ENCODE measurements at places on chromosomes 12 and 14.

GRCh38 chr12:47991106-47992061 lies 12.9 kb downstream of the COL2A1 start:
- peak; percentile 56 for DNase-seq

- no peak for DNase-seq
Observed at GRCh38 chr12:1922075-1922709, 3.7 kb upstream of the CACNA2D4 start.

GRCh38 chr14:73452341-73453186 lies 5.8 kb downstream of the NUMB start:
- no peak for DNase-seq

DNA sequence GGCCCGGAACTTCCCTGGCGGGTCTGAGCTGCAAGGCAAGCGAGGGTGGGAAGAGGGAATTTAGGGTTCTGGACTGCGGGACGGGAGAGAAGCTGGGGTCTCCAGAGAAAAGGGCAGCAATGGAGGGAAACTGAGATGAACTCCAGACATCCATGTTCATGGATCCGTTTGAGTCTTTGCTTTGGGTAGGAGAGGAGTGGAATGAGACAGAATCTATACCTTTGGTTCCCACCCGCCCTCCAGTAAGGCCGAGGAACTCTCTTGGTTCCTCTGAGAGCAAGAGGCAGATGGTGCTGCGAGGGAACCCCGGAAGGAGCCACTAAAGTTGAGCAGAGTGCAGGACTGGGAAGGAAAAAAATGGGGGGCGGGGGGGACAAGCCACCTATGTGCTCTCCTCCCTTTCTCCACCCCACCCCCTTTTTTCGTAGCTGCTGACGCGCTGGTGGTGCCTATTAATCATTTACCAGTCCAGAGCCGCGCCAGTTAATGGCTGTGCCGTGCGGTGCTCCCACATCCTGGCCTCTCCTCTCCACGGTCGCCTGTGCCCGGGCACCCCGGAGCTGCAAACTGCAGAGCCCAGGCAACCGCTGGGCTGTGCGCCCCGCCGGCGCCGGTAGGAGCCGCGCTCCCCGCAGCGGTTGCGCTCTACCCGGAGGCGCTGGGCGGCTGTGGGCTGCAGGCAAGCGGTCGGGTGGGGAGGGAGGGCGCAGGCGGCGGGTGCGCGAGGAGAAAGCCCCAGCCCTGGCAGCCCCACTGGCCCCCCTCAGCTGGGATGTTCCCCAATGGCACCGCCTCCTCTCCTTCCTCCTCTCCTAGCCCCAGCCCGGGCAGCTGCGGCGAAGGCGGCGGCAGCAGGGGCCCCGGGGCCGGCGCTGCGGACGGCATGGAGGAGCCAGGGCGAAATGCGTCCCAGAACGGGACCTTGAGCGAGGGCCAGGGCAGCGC lies 1.2 kb downstream of the SSTR1 start:
- DNase-seq, result peak; percentile 34

- DNase-seq, result no peak
Observed at GRCh38 chr12:130026608-130027176, 122.9 kb upstream of the TMEM132D start.

GRCh38 chr14:73795974-73796373 lies 55.7 kb upstream of the PTGR2 start:
- no peak for DNase-seq

GRCh38 chr12:62930546-62931425 lies 4.2 kb downstream of the PPM1H start:
- DNase-seq, result no peak

GRCh38 chr12:33605757-33606156 lies 166.1 kb upstream of the SYT10 start:
- no peak for DNase-seq

DNA sequence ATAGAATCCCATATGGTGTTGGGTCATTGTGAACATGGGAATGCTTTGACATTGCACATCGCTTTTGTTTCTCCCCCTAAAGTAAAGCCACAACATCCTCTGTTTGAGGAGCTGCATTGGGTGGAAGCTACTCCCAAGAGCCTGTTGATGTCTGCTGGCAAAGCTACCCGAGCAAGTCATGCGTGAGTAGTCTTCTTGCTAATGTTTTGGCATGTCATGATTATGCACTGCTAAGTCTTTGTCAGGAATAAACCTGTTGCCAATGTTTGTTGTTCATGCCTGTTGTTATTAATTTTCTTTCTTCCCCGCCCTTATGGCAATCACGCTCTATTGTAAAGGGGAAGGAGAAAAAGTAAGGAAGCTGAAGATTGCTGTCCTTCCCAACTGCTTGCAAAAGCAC lies 97.3 kb downstream of the EXOC5 start:
- DNase-seq, result no peak

DNA sequence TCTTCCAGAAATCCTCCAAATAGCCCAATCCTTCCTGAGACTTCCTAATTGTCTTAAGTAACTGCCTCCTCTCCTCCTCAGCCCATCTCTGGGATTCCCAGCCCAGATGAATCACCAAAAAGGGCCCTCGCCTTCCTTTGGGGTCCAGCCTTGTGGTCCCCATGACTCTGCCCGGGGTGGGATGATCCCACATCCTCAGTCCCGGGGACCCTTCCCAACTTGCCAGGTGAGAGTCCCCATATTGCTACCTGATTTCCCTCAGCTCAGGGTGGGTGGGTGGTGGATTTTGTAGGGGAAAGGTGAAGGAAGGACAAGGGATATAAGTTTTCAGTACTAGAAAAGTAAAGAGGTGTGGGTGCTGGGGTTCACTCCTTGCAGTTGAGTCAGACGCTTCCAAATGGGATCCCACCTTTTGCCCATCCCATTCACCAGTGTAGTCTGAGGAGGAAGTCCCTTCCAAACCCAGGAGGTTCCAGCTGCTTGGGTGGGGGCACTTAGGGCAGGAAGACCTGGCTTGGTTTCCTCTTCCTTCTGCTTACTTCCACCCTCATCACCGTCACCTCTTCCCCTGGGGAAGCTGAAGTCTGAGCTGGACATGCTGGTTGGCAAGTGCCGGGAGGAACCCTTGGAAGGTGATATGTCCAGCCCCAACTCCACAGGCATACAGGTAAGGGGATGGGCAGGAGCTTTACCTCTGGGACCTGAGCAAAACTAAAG lies 5.6 kb downstream of the GLI1 start:
- DNase-seq, result no peak

DNA sequence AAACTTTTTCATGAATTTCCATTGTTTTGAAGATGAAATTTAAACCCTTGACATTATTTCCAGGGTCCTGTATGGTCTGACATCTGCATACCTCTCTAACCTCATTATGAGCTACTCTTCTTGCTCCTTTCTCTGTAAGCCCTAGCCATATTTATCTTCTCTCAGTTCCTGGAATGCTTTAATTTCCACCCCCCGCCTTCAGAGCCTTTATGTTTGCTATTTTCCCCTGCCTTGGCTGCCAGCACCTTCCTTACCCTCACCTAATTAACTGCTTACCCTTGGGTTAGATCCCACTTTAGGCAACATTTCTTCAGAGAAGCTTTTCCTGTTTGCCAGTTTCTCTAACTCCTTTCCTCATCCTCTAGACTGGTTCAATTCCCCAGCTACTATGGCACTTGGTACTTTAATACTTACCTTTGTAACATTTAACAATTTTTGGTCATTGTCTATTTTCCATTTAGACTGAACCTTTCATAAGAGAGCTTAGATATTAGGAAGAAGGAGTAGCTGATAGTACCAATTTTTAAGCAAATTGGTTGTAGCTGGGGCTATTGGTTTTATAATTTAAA lies 6.0 kb downstream of the STYX start:
- DNase-seq, result no peak

- no peak for DNase-seq
Observed at GRCh38 chr12:40202095-40203059, 22.4 kb upstream of the LRRK2 start.

DNA sequence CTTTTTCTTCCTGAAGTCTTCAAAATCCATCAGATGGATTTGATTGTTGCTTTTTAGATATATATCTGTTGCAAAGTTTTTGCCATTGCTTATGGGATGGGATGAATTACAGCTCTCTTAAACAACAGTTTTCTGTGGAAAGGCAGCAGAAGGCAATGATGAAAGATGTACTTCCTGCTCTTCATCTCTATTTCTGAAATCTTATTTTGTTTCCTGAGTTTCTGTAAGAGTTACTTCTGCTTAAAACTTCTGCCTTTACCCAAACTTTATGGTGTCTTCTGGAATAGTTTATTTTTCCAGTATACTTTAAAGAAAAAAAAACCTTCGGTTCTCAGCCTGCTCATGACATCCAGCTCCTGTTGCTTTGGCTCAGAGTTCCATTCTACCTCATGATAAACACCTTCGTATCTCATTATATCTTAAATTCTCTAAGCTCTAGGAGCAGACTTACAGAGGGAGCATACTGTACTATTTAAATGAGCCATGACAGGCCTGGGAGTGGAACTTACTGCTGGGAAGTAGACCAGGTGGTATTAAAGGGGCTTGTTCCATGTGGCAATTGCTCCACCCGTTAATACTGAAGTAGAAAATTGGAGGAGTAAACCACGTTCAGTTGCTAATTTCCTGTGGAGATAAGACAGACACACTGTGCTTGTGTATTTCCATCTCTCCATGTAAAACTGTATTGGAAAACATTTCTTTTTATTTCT lies 288.4 kb downstream of the FBXL14 start:
- no peak for DNase-seq

- DNase-seq, result no peak
Observed at GRCh38 chr14:92495027-92495426, 18.6 kb upstream of the RIN3 start.

GRCh38 chr14:36068777-36069534 lies 107.6 kb downstream of the PTCSC3 start:
- DNase-seq, result no peak

- peak; percentile 29 for DNase-seq
Observed at GRCh38 chr12:97275256-97275655, 187.3 kb upstream of the RMST start.

- peak; percentile 38 for DNase-seq
Observed at GRCh38 chr12:94768398-94769046, 118.2 kb upstream of the TMCC3 start.

GRCh38 chr12:103468837-103469236 lies 26.9 kb downstream of the C12orf42 start:
- DNase-seq, result no peak

GRCh38 chr14:69501423-69501838 lies 16.9 kb downstream of the PLEKHD1 start:
- peak; percentile 82 for DNase-seq

DNA sequence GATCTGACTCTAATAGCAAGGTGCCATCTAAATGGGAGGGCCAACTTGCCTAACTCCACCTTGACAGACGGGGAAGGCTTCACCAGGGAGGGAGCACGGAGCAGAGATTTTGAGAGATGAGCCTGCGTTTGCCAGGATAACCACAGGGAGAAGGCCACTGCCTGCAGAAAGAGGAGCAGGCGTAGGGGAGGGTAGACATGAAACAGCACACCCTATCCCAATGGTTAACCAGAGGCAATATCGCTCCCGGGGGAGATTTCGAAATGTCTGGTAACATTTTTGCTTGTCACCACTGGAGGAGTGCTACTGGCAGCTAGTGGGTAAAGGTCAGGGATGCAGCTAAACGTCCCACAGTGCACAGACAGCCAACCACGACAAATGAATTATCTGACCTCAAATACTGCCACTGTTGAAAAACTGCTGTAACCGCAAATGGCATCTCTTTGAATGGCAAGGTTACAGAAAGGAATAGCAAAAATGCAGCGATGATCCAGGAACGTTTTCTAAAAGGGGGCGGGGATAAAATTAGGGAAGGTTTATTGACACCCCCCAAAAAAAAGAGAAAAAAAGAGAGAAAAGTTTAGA lies 126.0 kb upstream of the ATF7IP start:
- peak; percentile 55 for DNase-seq

GRCh38 chr14:78605897-78606500 lies 435.8 kb downstream of the NRXN3 start:
- no peak for DNase-seq

DNA sequence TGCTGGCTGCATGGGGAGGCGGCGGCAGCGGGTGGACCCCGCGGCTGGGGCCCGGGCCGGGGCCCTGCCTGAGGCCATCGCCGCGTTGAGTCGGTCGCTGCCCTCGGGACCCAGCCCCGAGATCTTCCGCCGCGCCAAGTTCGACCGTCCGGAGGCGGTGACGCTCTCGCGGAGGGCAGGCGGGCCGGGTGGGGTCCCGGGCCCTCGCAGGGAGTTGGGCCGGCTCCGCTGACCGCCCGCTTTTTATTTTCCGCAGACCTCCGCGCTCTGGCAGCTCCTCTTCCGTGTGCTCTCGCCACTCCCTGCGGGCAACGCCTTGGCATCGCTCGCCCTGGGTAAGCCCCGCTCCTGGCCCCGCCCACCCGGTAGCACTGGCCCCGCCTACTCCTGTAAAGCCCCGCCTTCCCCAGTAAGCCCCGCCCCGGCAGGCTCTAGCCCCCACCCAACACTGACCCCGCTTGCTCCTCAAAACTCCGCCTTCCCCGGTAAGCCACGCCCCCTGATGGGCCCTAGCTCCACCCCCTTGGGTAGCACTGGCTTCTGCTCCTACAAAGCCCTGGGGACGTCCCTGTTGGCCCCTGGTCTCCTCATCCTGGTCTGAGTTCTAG lies 424 bp downstream of the TEDC1 start:
- peak; percentile 88 for DNase-seq

DNA sequence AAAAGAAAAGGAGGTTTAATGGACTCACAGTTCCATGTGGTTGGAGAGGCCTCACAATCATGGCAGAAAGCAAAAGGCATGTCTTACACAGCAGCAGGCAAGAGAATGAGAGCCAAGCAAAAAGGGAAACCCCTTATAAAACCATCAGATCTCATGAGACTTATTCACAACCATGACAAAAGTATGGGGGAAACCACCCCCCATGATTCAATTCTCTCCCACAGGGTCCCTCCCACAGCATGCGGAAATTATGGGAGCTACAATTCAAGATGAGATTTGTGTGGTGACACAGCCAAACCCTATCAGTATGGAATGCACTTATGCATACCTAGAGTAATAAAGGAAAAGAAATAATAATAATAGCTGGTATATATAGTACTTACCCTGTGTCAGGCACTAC lies 4.5 kb upstream of the GLIPR1 start:
- DNase-seq, result no peak

GRCh38 chr14:55279384-55279783 lies 8.2 kb downstream of the FBXO34 start:
- no peak for DNase-seq

DNA sequence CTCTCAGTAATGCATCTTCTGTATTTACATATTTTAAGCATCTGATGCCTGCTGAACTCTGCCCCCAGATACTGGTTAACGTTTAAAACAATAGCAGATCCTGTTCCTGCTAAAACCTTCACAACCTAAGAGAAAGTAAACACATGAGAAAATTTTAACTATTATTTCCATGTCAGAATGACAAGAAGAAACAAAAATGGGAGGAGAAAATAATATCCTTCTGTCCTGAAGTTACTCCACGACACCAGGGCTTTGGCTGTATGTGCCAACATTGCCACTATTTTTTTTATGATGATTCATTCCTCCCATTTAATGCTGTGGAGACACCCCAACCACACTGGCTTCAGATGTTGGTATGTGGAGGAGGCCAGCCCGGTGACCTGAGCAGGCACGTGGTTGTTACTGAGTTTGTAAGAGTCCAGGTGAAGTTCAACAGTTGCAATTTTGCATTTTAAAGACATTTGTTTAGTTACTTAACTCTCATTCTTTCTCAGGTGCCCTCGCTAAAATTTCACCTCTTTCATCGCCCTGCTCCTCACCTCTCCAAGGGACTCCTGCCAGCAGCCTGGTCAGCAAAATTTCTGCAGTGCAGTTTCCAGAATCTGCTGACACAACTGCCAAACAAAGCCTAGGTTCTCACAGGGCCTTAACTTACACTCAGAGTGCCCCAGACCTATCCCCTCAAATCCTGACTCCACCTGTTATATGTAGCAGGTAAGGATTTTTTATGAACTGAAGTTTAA lies 65.5 kb upstream of the SLCO1C1 start:
- DNase-seq, result no peak

GRCh38 chr14:68888883-68889282 lies 90.2 kb downstream of the ACTN1 start:
- no peak for DNase-seq

GRCh38 chr12:123083661-123084571 lies 67.0 kb downstream of the PITPNM2 start:
- DNase-seq, result no peak
